LNCaP clone FGC (cell line): ENCODE measurements at places on chromosomes 11 and 22.

GRCh38 chr11:70151671-70152070 is 51.4 kb upstream of the FADD start:
- DNase-seq, result no peak

GRCh38 chr11:130815097-130815802 is 101.0 kb downstream of the SNX19 start:
- DNase-seq, result no peak

DNA sequence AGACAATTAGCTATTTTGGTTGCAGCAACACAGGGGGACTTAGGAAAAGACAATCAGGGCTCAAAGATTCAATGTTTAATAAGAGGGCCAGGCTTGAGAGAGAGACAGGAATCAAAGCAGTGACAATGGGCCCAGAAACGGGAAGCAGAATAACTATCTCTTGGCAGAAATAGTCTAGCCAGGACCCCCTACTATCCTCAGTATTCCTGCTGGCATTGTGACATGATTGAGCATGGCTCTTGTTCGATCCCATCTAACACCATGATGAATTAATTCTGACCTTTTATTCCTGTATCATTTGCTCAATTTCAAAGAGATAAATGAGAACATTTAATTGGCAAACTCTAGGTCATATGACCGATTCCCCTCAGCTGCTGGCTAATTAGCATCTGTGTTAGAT is 12.8 kb upstream of the ANO5 start:
- no peak for DNase-seq

- no peak for DNase-seq
Observed at GRCh38 chr11:2681408-2682145, 18.2 kb downstream of the KCNQ1OT1 start.

DNA sequence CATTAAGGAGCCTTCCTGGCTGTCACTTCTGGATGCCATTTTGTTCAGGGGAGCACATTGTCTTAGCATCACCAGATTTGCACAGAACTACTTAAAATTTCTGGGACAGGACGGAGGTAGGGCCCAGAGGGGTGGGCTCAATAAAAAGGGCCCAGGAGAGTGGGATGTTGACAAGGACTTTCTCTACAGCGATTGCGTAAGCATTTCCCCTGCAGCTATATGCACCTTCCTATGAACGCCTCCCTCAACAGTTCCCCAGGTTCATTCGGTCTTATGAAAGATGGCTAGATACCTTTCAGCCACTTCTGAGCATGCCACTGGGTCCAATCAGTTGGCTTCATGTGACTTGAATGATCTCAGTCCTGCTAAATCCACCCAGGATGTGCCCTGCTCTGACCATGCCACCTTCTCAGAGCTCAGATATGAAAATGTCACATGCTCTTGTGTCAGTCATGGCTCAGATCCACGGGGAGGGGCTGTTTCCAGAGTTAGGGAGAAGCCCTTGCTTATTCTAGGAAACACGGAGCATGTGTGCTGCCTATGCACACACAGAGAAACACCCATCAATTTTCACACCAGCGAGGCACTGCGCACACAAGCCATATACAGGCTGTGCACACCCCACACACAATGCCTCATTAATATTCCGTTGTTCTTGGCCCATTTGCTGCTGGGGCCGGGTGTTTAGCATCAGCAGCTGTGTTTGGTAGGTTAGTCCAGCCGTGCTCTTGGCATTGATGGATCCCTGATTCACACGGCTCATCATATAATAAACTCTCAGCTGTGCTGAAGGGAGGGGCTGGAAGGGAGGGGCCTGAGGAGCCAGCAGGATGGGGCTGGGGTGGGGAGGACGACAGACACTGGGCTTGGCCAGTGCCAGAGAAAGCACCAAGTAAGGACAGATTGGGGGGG is 52.5 kb upstream of the NNMT start:
- DNase-seq, result peak; percentile 60
